Natural killer cell (primary cell): ENCODE measurements at places on chromosomes 12 and 14. TPM values are rescaled to one million over a fixed set of nuclear protein-coding genes. Genes with fewer than 3 reads are reported as not detected.

GRCh38 chr14:33026850-33027430 lies 88.3 kb downstream of the NPAS3 start:
- DNase-seq, result no peak

DNA sequence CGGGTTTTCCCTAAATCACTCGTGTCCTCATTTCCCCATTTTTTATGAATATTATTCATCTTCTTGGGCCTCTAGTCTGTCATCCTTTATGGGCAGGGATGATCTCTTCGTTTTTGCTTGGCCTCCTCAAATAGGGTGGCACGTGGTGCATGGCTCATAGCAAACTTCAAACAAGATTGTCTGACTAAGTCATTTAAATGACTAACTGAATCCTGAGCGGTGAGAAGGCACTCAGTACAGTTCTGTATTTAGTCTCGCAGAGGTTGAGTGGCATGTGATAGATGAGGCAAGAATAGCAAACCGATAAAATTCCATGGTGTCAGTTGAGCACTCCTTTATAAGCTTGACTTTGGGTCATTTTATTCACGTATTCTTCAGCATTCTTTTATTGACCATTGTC lies 5.7 kb upstream of the JDP2 start:
- DNase-seq, result no peak

Gene TCL1B
- not detected for total RNA-seq

DNA sequence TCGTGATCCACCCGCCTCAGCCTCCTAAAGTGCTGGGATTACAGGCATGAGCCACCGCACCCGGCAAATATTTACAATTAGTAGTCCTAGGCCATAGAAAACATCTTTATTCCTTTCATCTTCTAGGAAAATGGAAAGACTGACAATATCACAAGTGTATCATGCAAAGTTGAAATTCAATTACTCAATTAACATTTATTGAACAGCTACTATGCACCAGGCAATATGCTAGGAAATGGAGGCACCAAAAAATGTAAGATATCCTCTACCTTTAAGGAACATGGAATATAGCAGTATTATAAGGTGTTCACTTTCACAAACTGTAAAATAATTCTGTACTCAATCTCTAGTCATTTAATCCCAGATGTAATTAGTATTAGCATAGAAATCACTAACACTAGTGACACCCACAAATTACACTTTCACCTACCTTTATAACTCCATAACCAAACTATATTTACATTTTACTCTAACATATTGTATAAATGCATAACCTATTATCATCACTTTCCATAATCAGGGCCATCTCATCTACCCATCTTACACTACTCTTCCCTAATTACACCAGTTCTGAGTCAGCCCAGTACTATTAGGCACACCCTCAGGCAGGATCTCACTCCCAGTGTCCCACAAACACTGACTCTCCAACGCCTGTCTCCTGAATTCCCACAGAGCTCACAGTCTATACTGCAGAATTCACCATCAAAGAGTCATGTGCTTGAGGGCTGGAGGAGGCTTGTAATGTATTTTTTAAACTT lies 10.4 kb downstream of the CORO1C start:
- no peak for DNase-seq

DNA sequence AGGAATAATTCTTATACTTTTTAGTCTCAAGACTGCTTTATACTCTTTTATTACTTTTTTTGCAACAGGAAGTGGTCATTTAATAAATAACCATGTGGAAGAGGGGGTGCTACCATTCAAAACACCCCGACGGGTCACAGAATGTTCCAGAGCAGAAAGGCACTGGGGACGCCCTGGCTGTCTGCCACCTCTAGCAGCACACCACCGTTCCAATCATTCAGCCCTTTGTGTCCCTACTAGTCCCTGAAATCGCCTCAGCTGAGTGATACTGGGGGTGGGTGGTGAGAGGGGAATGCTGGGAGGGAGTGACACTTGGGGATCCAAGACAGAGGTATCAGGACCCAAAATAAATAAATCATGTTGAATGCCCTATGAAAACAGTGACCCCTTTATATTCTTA lies 52.4 kb downstream of the MON2 start:
- DNase-seq, result no peak

GRCh38 chr12:121224591-121224990 lies 14.7 kb downstream of the P2RX4 start:
- DNase-seq, result peak; percentile 79

Gene NPFF
- total RNA-seq, result not detected

Gene TMEM229B
- 51.3 TPM for total RNA-seq

Gene MAPK1IP1L
- 127 TPM for total RNA-seq

- no peak for DNase-seq
These were observed 20.3 kb upstream of the EMP1 start for GRCh38 chr12:13176256-13176655.

DNA sequence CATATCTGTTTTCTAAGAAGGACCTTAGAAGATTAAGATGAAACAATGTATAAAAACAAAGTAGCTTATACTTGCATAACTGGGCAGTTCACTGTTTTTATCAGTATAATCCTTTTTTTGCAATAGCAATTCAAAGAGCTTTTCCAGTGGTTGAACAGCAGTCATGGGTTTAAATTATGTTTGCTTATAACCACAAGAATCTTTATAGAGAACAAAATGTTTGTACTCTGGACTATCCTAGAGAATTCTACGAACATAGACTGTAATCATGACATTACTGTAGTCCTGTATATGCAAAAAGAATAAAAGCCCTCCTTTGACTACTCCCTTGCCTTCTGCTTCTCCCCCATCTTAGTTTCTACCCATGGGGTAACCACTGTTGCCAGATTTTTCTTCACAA lies 5.7 kb downstream of the FAM177A1 start:
- no peak for DNase-seq

DNA sequence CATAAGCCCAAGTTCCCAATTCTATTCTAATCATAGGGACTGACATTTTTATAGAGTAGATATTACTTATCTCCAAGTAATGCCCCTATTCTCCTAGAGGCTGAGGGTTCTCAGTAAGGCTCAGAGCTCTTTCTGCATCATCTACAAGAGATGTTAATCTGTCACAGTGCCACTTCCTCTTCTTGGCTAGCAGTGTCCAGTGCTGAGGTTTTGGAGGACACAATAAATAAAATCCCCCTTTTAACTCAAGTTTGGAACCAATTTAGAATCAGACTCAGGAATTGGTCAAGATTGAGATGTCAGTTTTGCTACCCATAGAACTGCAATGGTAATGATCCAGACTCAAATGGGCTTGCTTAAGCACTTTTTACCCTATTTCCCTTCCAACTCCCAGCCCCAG lies 154.1 kb upstream of the ARID2 start:
- no peak for DNase-seq

- DNase-seq, result no peak
These were observed 86.4 kb downstream of the ACACB start for GRCh38 chr12:109202770-109203169.

GRCh38 chr12:3871356-3871755 lies 1.8 kb downstream of the PARP11 start:
- peak; percentile 39 for DNase-seq

Gene KRT2
- total RNA-seq, result 0.63 TPM

Gene PLXNC1
- total RNA-seq, result 30.7 TPM

DNA sequence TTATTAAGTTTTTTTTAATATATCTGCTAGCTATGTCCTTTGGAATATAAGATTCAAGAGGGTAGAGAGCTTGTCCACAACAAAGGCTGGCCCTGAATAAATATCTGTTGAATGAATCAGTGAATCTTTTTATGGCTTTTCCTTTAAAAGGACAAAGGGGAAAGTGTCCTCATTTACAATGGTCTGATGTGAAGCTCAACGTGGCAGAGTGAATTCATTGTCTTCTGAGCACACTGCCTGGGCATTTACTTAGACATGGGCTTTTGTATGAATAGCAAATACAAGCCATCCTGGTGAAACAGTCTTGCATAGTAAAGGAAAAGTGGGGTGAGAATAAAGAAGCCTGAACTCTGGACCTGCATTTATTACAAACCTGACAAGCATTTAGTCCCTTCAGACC lies 201.2 kb downstream of the NELL2 start:
- DNase-seq, result no peak

DNA sequence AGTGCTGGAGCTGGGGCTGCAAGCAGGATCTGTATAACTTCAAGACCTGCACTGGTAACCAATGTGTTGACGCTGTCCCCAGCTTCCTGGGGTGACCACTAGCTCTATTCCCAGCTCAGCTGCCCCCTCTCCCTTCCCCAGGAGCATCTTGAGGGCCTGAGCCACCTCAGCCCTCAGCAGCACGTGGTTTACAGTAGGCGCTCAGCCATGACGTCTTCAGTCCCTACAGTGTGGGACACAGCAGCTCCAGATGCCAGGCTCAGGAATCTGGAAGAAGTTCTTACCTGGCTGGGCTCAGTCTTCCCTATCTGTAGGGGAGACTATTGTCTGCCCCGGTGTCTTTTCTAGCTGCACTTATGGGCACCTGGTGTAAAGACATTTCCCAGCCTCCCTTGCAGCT lies 8.6 kb downstream of the SDS start:
- DNase-seq, result no peak

- DNase-seq, result no peak
These were observed 150.7 kb downstream of the CAND1 start for GRCh38 chr12:67419810-67420209.

Gene DIO2
- not detected for total RNA-seq

Gene GPR162
- 2.1 TPM for total RNA-seq

GRCh38 chr12:2393996-2394395 lies 341.2 kb downstream of the CACNA1C start:
- no peak for DNase-seq

Gene LIN52
- 10.6 TPM for total RNA-seq

- no peak for DNase-seq
These were observed 44.4 kb upstream of the BATF start for GRCh38 chr14:75477881-75478280.

Gene SPTB
- total RNA-seq, result 0.07 TPM

- no peak for DNase-seq
These were observed 267.6 kb downstream of the DUSP6 start for GRCh38 chr12:89084751-89085150.

DNA sequence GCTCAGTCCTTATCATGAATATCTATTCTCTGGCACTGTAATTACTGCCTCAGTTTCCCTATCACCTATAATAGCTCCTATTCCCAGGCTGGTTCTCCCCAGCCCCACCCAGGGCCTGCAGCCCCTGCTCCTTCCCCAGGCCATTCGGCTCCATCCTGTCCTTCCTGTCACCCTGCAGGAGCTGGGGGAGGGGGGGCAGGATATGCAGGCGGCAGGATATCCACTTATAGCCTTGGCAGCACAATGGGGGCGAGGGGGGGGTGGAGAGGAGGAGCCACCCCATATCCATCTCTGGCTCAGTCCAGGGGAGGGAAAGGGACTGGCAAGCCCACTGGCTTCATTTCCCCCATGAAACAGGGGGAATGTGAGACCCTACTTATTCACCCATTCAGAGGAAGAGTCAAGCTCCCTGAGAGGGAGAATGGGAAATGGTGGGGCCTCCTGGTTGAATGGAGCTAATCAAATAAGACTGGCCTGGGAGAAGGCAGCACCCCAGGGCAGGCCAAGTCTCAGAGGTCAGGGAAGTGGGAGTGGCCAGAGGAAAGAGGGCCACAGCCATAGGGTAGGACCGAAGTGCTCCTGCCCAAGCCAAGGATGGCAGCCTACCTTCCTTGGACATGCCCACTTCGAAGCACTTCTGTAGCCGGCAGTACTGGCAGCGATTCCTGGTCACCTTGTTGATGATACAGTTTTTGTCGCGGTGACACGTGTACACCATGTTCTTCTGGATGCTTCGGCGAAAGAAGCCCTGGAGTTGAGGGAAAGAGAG lies 7.8 kb upstream of the ITGB7 start:
- no peak for DNase-seq

DNA sequence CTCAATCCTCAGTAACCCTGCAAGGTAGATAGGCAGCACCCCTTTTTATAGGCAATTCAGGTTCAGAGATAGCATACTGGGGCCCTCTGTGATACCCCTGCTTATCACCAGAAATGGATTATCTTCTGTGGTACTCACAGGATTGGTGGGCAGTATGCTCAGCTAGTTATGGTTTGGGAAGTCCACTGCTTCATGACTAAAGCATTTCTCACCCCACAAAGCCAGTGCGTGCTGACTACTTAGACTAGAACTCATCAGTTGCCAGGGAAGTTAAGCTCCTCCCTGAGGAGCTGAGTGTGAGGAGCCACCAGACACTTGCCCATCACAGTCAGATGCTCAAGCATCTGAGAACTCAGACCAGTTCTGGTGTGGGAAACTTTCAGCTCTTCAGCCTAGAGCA lies 76.3 kb downstream of the SCAF11 start:
- DNase-seq, result no peak

GRCh38 chr12:55955800-55956508 lies 9.9 kb downstream of the PMEL start:
- no peak for DNase-seq

DNA sequence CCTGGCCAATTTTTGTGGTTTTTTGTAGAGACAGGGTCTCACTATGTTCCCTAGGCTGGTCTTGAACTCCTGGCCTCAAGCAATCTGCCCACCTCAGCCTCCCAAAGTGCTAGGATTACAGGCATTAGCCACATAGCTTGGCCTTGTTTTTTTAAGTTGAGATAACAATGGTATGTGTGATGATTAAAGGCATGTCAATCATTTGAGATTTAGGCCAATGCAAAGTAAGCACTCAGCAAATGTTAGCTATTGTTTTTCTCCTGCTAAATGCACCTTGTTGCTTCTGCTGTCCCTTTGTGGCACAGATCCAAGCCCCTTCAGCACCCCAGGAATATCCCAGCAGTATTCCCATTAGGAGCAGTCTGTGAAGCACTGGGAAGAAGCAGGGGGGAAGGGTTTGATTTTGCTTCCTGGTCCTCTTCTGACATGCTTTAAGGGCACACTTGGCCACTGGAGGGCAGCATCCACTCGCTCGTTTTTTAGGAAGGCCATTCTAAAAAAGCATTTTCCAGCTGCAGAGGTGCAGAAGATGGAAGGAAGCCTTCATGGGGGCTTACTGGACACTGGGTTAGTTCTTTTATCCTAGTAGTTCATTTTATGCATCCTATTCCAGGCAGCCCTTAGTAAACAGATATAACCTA lies 70.2 kb upstream of the ZFP36L1 start:
- peak; percentile 59 for DNase-seq

DNA sequence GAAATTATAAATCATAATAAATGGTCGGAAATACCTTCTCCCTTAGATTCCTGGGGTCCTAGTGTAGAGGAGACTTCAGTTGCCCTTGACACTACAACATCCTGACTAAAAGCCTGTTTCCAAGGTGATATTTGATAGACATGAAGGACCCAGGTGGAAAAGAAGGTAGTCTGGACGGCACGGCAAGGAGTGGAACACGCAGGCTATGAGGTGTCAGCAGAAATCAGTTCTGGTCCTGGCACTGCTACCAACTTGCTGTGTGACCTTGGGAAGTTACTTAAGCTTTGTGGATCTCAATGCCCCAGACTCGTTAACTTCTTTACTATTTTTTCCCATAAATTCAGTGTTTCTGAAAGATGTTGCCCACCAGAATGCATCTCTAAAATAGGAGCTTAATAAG lies 36.9 kb upstream of the BCL2L14 start:
- DNase-seq, result no peak

GRCh38 chr12:122200541-122201175 lies 2.9 kb upstream of the B3GNT4 start:
- no peak for DNase-seq

- DNase-seq, result no peak
These were observed 34.0 kb downstream of the ALG10B start for GRCh38 chr12:38350342-38351174.
